ENCODE measurements at places on chromosomes 16 and 17.

- DNase-seq: peak; percentile 83
Observed at GRCh38 chr17:75271233-75271954, 363 bp upstream of the MIF4GD start.

GRCh38 chr16:14438256-14438655, 191.8 kb downstream of the PARN start:
- no peak for DNase-seq

DNA sequence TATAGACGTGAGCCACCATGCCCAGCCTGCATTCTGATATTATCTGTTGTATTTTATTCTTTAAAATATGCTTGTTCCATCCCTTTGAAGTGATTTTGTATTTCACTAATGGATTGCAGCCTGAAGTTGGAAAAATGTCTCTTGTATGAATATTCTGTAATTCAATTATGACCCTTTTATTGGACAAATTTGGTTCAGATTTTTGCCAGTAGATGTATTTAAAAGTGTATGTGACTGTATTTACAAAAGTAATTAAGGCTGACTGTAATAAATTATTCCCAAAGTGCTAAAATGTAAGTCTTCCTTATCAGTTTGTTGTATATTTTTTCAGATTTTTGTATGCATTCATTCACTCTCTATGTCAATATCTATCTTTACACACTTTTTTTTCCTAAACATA, 23.8 kb downstream of the PPM1E start:
- DNase-seq: no peak

GRCh38 chr17:61597607-61598006, 6.6 kb upstream of the NACA2 start:
- no peak for DNase-seq

DNA sequence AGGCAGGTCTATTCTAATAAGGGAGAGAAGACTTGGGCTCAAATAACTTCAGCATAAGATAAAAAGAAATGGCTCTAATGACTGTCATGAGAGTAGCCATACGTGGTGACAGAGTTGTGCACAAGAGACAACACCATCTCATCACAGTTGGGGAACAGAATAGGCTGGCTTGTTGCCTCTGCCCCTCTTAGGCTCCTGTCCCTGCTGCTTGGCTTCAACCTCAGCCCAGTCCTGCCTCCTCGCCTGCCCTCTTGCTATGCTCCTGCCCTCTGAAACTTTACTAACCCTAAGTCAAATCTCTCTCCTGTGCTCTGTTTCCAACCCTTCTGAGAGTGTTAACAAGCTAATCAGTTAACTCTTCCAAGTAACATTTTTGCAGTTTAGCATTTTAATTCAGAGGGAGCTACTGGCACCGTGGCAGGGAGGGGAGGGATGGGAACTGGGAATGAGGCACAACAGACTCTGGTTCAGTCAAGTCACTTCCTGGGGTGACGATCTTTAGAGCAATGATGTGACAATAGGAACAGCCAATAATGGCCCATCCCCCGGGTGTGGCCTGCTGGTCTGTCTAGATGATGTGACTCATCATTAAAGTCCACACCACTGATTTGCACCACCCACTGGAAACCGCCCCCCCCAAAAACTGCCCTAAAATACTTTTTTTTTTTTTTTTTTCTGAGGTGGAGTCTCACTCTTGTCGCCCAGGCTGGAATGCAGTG, 35.5 kb downstream of the DNAH17 start:
- peak; percentile 36 for DNase-seq

DNA sequence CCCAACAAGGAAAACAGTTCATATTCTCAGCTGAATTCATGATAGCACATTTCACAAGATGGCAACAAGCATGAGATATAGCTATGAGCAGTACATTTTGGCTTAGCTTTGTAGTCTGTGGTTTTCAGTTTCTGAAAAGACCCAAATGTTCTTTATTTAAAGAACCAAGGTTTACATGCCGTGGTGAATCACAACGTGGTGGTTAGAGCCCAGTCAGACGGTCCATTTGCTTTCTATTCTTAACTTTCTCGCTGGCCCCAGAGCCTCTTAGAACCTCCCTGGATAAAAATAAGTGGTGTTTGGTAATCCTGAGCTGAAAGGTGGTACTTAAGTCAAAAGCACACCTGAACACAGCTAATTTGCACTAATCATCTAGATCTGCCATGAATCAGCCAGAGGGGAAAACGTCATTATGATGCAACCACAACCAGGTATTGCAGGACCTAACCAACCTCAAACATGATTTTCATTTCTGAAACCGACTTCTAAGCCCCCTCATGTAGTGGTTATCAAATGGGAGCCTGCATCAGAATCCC, 18.6 kb upstream of the HAPSTR1 start:
- peak; percentile 68 for DNase-seq

GRCh38 chr16:89002851-89003830, 26.1 kb upstream of the CBFA2T3 start:
- DNase-seq: no peak

DNA sequence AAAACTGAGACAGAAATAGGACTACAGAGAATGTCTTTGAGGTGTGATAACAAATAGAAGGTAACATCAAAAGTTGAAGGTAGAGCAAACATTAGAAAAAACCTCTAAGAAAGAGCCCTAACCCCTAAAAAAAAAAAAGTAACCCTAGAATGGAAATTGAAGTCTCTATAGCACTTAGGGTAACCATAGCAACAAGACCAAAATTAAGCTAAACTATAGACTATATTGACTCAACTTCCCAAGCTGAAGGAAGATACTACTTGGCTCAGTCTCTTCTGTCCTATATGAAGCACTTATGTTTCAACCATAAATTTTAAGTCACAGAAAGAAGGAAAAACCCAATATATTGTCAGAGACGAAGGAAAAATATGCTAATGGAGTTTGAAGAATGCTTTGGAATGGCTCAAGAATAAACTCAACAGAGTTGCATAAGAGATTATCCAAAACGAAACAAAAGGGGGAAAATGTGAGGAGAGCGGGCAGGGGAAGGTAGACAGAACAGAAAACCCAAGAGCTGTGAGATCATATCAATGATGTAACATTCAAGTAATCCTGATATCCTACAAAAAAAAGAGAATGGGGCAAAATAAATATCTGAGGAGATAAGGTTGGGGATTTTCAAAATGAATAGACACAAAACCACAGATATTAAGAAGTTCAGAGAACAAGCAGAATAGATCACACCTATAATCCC, 88.4 kb downstream of the USP32 start:
- DNase-seq: no peak

- no peak for DNase-seq
Observed at GRCh38 chr16:57829969-57830360, 27.7 kb upstream of the KIFC3 start.

DNA sequence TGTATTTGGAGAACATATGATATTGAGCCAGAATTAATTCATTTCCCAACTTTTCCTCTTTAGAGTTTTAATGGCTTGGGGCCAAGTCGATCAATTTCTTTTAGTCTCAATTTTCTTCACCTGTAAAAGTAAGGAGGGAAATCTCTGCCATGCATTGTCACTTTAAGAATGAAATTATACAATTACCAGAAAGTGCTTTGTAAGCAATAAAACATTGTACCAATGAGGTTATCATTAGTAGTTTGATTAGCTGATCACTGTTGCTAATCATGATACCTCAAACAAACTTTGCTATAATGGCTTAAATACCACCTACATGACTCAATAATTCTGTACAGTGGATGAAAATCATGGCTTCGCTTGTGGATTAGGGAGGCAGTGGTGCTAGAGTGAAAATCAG, 1525.8 kb upstream of the GOT2 start:
- DNase-seq: no peak

GRCh38 chr16:82629441-82630027, 2.8 kb downstream of the CDH13 start:
- DNase-seq: no peak

- no peak for DNase-seq
Observed at GRCh38 chr16:29699324-29700219, 20.6 kb downstream of the QPRT start.

DNA sequence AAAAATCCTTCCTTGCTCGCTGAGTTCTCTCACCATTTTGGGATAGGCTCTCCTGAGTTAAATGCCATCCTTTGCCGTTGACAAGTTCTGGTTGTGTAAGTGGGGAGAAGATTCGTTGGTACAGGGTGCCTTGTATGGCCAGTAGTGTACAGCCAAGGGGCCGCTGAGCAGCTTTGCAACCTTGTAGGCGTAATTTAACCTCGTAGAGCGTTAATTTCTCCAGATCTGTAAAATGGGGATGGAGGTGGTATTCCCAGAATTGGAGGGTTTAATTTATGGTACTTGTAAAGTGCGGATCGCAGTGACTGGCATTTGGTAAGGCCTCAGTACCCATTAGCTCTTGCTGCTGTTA, 1.4 kb downstream of the ARSG start:
- DNase-seq: no peak

- no peak for DNase-seq
Observed at GRCh38 chr16:483341-484075, 44.0 kb upstream of the CAPN15 start.

DNA sequence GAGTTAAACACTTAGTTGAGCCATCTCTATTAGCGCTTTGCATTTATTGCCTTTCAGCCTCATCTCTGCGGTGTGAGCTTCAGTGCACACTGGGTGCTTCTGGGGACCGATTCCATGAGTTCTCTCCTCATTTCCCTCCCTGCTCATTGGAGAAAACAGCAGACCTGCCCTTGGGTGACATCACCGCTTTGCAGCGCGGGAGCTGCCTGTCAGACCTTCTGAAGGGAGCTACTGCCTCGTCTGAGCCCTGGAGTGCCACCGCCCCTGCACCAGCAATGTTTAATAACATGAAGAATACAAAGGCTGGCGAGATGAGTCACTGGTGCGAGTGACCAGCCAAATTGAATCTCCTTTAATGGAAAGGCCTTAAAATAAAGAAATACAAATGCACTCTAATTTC, 30.2 kb upstream of the CPPED1 start:
- DNase-seq: no peak

DNA sequence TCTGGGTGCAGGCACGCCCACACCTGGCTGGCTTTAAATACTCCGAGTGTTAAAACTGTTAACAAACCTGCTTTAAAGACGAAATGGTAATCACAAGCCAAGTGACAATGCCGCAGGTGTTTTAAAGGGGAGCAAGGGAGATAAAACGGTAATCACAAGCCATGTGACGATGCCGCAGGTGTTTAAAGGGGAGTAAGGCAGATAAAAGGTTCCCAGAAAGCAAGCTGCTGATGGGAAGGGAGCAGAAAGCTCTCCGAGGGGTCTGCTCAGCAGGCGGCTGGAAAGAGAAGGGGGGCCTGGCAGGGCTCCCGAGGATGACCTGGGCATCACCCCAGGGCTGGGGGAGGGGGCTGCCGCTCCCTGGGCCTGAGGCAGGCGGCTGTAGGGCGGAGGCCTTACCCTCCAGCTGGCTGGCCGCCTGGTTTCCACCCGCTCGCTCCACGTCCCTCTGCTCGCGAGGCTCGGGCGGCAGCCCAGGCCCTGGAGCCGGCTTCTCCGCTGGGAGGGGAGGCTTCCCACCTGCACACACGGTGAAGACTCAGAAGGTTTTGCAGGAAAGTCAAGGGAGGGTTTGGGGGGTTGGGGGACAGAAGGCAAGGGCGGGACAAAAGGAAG, 12.1 kb downstream of the NDUFAF8 start:
- no peak for DNase-seq

GRCh38 chr16:54431997-54432896, 145.7 kb upstream of the IRX3 start:
- no peak for DNase-seq
